ENCODE measurements at places on chromosomes 6 and 20.

GRCh38 chr20:48959899-48960550, 38.5 kb downstream of the ARFGEF2 start:
- DNase-seq, result no peak

DNA sequence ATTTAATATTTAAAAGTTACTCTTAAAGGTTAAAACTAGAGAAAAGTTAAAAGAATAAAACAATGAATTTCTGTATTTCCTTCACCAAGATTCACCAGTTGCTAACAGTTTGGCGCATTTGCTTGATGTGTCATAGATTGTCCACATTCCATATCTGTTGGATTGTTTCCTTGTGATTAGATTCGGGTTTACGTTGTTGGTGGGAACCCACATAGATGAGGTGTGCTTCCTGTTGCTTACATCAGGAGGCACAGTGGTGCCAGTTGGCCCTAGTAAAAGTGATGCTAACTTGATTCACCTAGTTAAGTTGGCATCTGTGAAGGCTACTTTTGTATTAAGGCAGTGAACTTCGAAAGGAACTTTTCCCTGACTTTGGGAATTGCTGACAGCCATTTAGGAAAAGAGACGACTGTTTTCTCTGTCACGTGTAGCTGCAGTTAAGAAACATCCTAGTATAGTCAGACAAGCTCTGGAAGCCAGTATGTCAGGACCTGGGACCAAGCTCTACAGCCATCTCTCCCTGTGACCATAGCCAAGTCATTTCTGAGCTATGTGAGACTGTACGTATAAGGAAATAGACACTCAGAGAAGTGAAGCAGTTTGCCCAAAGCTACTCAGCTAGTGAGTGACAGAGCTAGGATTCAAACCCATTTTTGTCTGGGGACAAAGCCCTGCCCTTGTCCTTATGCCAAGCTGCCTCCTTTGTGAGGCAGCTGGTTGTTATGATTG, 49.0 kb downstream of the PPARD start:
- DNase-seq, result no peak

DNA sequence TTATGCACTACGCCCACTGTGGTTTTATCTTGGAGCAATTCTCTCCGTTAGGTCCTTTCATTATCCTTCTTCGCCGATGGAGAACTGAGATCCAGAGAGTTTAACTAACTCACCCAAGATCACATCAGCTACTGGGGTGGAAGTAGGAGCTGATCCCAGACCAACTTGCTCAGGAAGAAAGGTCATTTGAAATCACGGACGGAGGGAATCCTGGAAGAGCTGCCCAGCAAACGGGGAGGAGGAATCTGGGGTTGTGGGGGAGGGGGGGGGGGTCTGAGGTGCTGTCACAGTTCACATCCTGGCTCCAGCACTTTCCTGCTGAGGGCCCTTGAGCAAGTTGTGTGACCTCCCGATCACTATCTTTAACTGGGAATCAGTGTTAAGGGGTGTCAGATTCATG, 62.0 kb downstream of the NPEPL1 start:
- no peak for DNase-seq

DNA sequence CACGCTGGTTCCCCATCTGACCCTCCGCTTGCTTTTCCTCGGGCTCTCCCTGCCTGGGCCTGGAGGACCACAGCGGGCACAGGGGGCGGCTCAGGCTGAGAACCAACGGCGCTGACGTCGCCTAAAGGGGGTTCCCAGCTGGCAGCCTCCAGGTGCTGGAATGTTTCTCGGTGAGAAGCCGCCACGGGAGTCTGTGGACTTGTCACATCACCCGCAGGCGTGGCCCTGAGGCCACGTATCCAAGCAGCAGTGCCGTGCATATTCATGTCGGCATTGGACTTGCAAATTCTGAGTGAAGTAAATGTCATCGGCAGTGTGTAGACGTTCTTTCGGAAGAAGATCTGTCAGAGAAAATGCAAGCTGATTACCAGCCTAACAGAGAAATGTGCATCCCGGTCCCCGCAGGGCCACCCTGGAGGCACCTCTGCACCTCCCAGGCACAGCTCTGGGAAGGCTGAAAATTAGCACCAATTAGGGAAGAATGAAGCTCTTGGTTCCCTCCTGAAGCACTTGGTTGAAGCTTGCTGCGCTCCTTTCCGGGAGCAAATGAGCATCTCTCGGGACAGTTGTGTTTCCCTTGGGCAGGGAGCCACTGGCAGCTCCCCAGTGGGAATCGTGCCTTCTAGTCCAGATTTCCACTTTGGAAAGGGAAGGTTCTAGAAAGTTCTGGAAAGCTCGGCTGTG, 24.3 kb downstream of the NTSR1 start:
- no peak for DNase-seq

DNA sequence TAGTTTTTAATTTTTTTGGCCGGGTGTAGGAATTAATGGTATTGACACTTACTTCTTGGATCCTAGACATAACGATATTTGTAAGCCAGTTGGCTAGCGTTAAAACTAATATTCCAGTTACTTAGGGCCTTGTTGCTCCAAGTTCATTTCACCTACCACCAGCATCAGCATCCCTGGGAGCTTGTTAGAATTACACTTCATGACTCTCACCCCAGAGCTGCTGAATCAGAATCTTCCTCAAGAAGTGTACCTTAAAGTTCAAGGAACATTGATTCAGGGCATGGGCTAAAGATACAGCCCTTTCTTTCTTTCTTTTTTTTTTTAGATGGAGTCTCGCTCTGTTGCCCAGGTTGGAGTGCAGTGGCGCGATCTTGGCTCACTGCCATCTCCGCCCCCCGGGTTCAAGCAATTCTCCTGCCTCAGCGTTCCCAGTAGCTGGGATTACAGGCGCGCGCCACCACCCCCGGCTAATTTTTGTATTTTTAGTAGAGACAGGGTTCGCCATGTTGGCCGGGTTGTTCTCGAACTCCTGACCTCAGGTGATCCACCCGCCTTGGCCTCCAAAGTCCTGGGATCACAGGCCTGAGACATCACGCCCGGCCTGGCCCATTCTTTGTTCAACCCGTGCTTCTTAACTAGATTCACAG, 1.1 kb downstream of the SLX4IP start:
- DNase-seq, result no peak

- DNase-seq, result peak; percentile 16
These were observed 120.2 kb downstream of the MBOAT1 start for GRCh38 chr6:20092071-20092566.

- no peak for DNase-seq
These were observed 22.7 kb downstream of the TFEB start for GRCh38 chr6:41712651-41713103.

GRCh38 chr6:2626401-2626800, 124.3 kb downstream of the MYLK4 start:
- no peak for DNase-seq

GRCh38 chr6:142566628-142567396, 265.0 kb downstream of the ADGRG6 start:
- no peak for DNase-seq

GRCh38 chr20:60255866-60256265, 297.6 kb downstream of the CDH26 start:
- DNase-seq, result no peak

- DNase-seq, result peak; percentile 86
These were observed 109.1 kb downstream of the TSHZ2 start for GRCh38 chr20:53080969-53081871.

GRCh38 chr6:54112151-54112650, 958 bp downstream of the MLIP start:
- no peak for DNase-seq

DNA sequence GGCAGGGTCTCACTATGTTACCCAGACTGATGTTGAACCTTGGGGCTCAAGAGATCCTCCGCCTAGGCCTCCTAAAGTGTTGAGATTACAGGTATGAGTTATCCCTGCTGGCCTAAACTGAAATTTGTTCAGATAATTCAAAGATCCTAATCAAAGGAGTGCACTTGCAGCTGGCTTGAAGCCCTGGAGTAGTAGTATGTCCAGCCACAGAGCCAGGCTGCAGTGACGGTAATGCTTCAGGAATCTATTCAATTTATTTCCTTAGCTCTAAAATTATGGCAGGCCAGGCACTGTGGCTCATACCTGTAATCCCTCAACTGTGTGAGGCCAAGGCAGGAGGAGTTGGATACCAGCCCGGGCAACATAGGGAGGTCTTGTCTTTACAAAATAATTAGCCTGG, 1.4 kb upstream of the DDX43 start:
- DNase-seq, result no peak

DNA sequence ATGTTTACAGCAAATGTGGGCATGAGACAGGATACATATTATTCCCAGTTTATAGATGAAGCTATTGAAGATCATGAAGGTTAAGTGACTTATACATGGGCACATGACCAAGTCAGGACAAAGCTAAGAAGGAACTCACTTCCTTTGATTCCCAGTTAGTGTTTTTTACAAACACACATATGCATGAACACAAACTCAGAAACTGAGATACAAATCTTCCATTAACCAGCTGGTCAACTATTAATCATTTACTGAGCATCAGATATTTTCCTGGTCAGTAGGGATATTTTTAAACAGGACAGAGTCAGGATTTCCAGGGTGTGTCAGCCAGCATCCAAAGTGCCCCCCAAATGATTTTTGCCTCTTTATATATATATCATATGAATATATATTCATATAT, 222.2 kb downstream of the OGFRL1 start:
- DNase-seq, result no peak

- no peak for DNase-seq
These were observed 83.9 kb downstream of the SOD2 start for GRCh38 chr6:159608961-159609651.

GRCh38 chr20:7959484-7959883, 19.2 kb upstream of the HAO1 start:
- DNase-seq, result peak; percentile 26
